Stomach (tissue), 19 donors: ENCODE measurements at places on chromosomes 13 and 19. TPM values are rescaled to one million over a fixed set of nuclear protein-coding genes. Genes with fewer than 3 reads are reported as not detected.

LGI4 gene
- 3.1 TPM for total RNA-seq

SH2D3A gene
- 71.3 TPM for total RNA-seq

- H3K36me3 ChIP-seq: peaks cover 21% of the 10 kb centered on the region
- peaks cover 52% of the 10 kb centered on the region for H3K4me1 ChIP-seq
- H3K27me3 ChIP-seq: no peaks in the 10 kb centered on the region
- H3K27ac ChIP-seq: peak overlapping the region; percentile 98
- peak; percentile 83 for DNase-seq
Observed at GRCh38 chr19:11096210-11096841, 7.1 kb downstream of the LDLR start.

DNA sequence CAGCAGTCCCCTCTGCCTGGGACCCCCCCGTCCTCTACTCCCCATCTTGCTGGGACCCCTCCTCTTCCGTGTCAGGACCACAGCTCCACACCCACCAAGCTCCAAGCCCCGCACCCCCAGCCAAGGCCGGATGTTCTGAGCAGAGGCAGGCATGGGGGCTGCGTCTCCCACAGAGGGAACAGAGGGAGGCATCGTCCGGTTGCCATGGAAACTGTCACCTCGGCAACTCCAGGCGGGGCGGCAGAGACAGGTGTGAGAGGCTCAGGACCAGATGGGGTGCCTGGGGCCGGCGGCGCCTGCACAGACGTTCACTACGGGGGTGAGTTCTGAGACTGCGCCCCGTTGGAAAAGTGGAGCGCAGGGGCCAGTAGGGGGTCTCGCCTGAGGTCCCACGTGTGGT lies 5.4 kb downstream of the RNU6-9 start:
- DNase-seq: peak; percentile 76
- H3K4me3 ChIP-seq: no peak overlapping the region
- peaks cover 55% of the 10 kb centered on the region for H3K36me3 ChIP-seq

- no peak overlapping the region for H3K27ac ChIP-seq
- H3K27me3 ChIP-seq: no peaks in the 10 kb centered on the region
- no peak overlapping the region for H3K4me3 ChIP-seq
- H3K4me1 ChIP-seq: no peaks in the 10 kb centered on the region
- peaks cover 68% of the 10 kb centered on the region for H3K36me3 ChIP-seq
Observed at GRCh38 chr19:36149673-36150406, 2.4 kb downstream of the COX7A1 start.

HCST gene
- total RNA-seq: not detected

DNA sequence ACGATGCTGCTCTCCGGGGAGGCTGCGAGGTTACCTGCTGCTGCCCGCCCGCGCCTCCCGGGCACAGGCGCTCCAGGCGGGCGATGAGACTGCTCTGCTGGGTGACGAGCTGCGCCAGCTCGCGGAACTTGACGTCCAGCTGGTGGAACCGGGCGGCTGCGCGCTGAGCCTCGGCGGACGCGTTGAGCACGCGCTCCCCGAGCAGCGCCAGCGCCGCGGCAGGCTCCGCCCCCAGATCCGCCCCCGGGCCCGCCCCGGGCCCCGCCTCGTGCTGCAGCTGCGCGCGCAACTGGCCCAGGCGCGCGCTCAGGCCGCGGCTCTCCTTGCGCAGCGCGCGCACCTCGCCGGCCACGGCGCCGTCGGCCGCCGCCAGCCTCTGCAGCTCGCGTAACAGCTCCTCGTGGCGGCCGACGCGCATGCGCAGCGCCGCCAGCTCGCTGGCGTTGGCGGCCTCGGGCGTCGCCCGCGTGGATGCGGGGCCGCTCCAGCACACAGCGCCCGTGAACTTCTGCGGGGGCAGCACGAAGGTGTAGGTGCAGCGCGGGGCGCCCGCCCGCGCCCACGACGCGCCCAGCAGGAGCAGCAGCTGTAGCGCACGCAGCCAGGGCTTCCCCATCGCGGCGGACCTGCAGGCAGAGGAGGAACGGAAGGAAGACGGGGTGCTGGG lies 6.4 kb downstream of the ANGPTL6 start:
- peak overlapping the region; percentile 83 for H3K27ac ChIP-seq
- H3K36me3 ChIP-seq: peaks cover 27% of the 10 kb centered on the region
- no peaks in the 10 kb centered on the region for H3K27me3 ChIP-seq
- peaks cover 12% of the 10 kb centered on the region for H3K4me1 ChIP-seq

PSPN gene
- total RNA-seq: 2.0 TPM

- no peaks in the 10 kb centered on the region for H3K27me3 ChIP-seq
- no peaks in the 10 kb centered on the region for H3K4me1 ChIP-seq
- H3K4me3 ChIP-seq: no peak overlapping the region
- no peak for DNase-seq
- no peak overlapping the region for H3K27ac ChIP-seq
Observed at GRCh38 chr13:50168786-50169185, 153.5 kb downstream of the KCNRG start.
